ENCODE measurements at places on chromosomes 12 and 14.
A peak's percentile ranks its signal among the peaks of the same experiment; 100 is the strongest.

- no peak for DNase-seq
Observed at GRCh38 chr14:76331328-76332011, 44.5 kb upstream of the ESRRB start.

GRCh38 chr12:131242741-131243496, 289.2 kb downstream of the ADGRD1 start:
- no peak for DNase-seq

- DNase-seq: no peak
Observed at GRCh38 chr12:66072135-66072534, 58.4 kb downstream of the LLPH start.

- DNase-seq: no peak
Observed at GRCh38 chr14:38243696-38244240, 12.1 kb downstream of the CLEC14A start.

- no peak for DNase-seq
Observed at GRCh38 chr14:34171431-34172172, 220.7 kb upstream of the EGLN3 start.

GRCh38 chr14:65170768-65171507, 68.6 kb upstream of the MAX start:
- DNase-seq: peak; percentile 39

DNA sequence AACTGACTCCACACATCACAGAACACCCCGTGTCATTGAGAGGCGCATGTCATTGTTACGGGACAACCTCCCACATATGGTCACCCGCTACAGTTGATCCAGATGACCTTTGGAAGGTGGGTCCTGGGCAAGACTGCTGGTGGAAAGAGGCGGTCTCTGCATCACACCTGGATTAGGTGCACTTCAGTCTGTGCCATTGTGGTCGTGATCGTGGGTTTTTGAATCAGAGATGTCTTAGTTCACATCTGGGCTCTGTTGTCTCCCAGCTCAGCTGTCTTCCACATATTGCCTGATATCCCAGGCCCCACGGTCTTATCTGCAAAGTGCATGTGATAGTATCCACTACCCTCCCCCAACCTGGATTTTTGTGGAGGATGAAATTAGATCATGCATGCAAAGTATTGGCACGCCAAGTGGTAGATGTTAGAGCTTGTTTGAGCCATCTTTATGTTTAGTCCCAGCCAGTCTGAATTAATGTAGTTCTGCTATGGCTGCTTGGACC, 208.7 kb upstream of the FOXN3 start:
- no peak for DNase-seq

- no peak for DNase-seq
Observed at GRCh38 chr14:100773331-100774163, 46.9 kb downstream of the DLK1 start.

- DNase-seq: no peak
Observed at GRCh38 chr14:57314396-57315089, 45.8 kb downstream of the AP5M1 start.

- no peak for DNase-seq
Observed at GRCh38 chr14:68458840-68459469, 333.9 kb downstream of the ZFP36L1 start.

DNA sequence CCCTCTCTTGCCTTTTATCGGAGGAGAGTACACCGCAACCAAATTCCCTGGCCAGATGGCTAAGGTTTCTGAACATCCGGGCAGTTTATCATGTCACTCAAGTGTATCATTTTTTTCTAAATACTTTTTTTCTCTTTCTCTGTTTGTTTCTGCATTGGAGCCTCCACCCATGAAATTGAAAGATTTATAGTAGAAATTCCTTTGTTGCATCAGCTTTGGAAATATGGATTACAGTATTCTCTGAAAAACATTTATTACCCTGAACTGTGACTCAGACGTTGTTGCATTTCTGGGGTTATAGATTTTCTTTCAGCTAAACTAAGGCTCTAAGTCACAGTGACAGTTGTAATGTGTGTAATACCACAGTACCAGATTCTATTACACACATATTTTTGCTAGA, 187.0 kb downstream of the SPTSSA start:
- no peak for DNase-seq

DNA sequence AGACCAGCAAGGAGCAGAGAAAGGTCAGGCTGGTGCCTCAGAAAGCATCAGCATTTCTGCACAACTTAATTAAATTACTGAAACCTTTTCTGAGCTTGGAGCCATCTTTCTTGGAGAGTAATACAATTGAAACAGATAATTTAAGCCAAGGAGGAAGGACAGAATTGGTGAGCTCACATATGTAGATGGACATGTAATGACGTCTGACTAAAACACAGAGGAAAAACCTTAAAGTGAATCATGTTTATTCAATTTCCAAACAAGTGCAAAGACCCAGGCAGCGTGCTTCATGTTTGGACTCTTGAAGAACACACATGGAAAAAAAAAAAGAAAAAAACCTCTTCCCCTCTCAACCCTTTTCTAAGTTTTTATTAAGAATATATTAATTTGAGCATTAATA, 19.0 kb downstream of the SUSD6 start:
- no peak for DNase-seq

DNA sequence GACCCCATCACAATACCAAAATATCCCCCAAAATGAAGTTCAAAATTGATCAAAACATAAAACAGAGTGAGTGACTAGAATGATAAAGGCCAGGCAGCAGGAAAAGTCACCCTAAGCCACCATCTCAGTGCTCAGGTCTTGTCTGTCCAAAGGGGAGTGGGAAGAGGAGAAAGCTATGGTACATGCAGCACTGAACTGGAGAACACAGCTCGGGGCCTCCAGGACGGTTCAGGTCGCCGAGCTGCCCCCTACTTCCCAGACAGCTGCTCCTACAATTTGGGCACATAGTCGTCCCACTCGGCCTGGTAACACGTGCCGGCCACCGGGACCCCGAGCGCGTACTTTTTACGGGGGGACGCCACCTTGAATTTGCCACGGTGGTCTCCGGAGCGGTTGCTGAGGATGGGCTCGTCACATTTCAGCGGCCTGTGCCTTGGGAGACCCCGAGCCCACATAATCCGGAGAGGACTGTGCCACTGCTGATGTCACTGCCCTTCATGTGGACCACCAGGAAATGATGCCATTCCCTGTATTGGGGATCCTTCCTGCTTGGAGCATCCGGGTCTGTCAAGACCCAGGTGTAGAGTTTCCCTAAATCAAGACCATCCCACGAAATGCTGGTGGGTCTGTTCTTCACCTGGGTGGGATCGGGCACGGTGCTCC, 31.6 kb downstream of the AK7 start:
- no peak for DNase-seq

GRCh38 chr12:10362325-10362724, 27.5 kb downstream of the KLRK1 start:
- no peak for DNase-seq

- no peak for DNase-seq
Observed at GRCh38 chr12:1949771-1950470, 31.5 kb upstream of the CACNA2D4 start.

DNA sequence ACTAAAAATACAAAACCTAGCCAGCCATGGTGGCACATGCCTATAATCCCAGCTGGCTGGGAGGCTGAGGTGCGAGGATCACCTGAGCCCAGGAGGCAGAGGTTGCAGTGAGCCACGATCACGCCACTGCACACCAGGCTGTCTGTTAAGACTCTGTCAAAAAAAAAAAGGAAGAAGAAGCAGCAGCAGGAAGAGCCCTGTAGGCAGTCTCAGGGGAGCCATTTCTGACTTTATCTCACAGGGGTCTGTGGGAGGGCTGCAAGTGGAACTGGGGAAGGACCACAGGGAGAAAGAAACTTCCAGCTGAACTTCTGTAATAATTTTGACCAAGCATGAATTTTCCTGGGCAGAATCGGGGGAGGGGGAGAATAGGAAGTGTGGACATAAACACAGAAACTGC, 32.7 kb downstream of the GARIN6 start:
- DNase-seq: no peak

- no peak for DNase-seq
Observed at GRCh38 chr14:32561520-32561919, 232.4 kb downstream of the AKAP6 start.

- no peak for DNase-seq
Observed at GRCh38 chr12:130956009-130956408, 2.3 kb downstream of the ADGRD1 start.

GRCh38 chr12:75977590-75977951, 54.0 kb downstream of the PHLDA1 start:
- no peak for DNase-seq

- no peak for DNase-seq
Observed at GRCh38 chr12:74412606-74413230, 124.9 kb upstream of the ATXN7L3B start.

- DNase-seq: no peak
Observed at GRCh38 chr14:103898204-103898603, 30.1 kb upstream of the TDRD9 start.

- no peak for DNase-seq
Observed at GRCh38 chr12:128269181-128269591, 2.2 kb downstream of the TMEM132C start.

DNA sequence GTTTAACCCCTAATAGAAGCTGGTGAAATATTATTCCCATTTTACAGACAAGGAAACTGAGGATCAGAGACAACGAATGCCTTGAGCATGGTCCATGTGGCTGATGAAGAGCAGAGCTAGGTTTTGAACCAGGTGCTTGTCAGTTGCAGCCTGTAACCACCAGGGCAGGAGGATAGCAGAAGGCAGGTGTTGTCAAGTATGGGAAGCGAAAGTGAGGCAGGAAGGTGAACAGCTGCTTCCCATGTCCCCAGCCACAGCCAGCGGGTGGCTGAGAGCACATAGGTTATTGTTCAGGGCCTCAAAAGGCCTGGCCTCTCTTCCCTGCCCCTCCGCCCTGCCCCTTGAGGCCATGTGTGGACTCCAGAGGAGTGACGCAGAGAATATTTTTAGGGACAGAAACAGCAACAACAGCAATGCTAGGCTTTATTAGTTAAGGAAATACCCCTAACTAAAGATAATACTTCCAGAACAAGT, 39.6 kb downstream of the IQSEC3 start:
- no peak for DNase-seq

DNA sequence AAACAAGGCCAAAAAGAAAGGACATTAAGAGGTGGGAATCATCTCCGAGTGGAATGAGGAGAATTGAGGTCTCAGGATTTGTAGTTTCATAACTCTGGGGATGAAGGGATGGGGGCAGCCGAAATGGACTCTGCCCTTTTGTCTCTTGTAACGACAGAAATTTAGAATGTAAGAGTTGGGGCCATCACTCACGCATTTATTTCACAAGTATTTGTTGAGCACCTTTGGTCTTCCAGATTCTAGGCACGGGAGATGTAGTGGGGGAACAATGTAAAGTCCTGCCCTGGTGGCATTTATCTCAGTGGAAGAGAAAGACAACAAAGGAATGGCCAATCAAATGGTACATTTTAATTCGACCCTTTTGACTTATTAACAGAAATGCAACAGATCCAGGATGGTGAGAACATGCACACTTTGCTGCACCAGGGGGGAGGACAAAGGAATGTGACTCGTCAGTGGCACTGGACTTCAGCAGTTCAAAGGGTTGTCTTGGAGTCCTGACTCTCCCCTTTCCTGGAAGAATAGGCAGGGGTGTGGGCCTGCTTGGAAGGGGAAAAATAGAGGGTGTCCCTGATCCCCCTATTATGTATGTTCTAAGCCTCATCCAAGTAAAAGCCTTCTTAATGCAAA, 102.0 kb downstream of the TMEM30B start:
- DNase-seq: no peak

- DNase-seq: no peak
Observed at GRCh38 chr12:33486058-33486457, 46.4 kb upstream of the SYT10 start.

GRCh38 chr12:24360057-24360456, 410.6 kb upstream of the SOX5 start:
- no peak for DNase-seq

- DNase-seq: no peak
Observed at GRCh38 chr12:23536293-23536692, 413.2 kb downstream of the SOX5 start.

DNA sequence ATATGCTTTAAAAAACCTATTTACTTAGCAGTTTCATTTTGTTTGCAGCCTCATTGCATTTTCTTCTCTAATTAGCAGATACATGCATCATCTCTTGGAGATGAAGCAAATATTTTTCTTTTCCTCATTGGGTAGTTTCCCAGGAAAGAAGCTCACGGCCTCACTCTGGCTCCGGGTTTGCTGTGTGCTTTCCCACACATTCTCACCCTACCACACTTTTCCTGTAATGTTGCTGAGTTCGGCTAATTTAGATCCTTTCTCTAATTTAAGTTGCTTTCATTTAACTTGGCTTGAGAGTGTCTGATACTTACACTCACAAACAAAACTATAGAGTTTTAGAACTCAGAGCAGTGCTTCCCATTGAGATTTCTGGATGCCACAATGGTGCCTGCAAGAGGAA, 928.2 kb downstream of the NRXN3 start:
- DNase-seq: no peak

DNA sequence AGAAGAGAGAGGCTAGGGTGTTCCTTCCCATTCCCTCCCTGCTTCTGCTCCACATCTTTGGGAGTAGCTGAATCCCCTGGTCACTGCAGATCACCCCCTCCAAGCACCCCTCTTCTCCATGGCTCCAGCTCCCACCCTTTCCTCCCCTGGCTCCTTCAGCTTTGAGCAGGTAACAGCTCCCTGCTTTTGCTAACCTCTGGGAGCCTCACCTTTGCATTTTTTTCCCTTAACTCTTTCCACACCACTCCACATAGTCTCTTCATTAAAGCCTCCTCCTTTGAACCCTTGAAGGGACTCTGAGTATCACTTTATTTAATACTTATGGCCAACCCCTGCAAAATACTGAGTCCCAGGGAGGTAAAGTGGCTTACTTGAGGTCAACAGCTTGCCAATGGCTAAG, 25.7 kb upstream of the SERPINA6 start:
- DNase-seq: no peak

- no peak for DNase-seq
Observed at GRCh38 chr12:592024-592505, 71.2 kb downstream of the NINJ2 start.

- DNase-seq: no peak
Observed at GRCh38 chr14:33808187-33808586, 142.7 kb downstream of the EGLN3 start.

GRCh38 chr12:7302266-7302986, 1.4 kb upstream of the ACSM4 start:
- DNase-seq: no peak

- no peak for DNase-seq
Observed at GRCh38 chr14:34554540-34555250, 15.2 kb upstream of the EAPP start.

DNA sequence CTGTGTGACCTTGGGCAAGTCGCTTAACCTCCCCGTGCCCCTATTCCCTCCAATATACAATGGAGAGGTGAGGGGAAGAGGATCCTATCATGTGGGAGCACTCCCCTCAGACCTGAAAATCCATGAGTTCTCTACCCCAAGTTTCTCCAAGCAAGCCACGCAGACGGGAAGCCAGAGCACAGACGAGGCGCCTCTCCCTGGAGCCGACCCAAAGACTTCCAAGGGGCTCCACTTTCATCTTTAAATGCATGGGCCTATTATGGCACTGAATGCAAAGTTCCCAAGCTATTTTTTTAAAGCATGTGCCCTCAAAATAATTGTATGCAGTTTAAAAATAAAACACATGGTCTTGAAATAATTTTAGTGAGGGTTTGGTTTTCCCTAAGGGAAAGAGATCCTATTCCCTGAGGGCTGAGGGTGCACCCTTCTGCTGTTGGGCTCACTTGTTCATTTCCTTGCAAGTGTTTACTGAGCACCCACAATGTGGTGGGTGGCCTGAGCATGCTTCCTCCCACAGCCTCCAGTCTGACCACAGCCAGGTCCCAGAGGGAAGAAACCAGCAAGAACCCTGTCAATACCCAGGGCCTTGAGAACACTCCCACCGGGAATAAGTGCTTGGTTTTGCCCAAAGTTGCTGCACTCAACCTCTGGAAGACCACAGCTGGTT, 14.6 kb downstream of the CMKLR1 start:
- DNase-seq: no peak

Measured in activated T-cell treated with anti-CD3 and anti-CD28 coated beads for 48 hours (primary cell).